ENCODE measurements at places on chromosomes 2 and 18.

DNA sequence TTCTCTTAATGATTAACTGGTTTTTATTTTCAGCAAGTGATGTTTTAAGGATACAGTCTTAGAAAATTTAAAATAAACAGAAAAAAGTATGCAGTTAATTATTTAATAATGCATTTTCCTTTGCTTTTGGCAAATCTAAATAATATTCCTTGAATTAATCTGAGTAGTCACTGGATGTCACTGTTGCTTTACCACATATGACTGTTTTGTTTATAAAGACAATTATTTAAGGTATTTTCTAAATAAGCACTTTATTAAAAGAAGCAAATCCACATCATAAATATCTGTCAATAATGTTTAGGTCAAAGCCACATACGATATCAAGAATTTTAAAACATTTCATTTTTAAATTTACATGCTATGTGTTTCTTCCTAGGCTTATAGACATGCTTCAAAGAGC lies 40.6 kb upstream of the TFPI start:
- DNase-seq, result no peak

DNA sequence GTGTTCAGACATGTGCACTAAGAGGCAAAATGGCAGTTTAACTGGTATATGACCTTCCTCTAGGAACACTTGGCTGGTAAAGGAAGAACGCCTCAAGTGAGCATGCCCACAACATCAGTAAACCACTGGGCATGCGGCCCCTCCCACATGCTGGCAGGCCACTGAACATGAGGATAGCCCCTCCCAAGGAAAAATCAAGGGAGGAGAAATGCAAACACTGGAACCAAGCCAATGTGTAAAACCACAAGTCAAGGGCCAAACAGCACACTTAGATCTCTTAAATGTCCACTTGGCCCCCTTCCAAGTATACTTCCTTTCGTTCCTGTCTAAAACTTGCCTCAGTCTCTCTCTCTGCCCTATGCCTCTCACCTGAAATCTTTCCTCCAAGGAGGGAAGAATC lies 980.8 kb downstream of the TSN start:
- no peak for DNase-seq

GRCh38 chr2:211085056-211085680 lies 528.8 kb downstream of the CPS1 start:
- DNase-seq, result no peak

- no peak for DNase-seq
Measured at GRCh38 chr2:179467111-179467510, 202.5 kb upstream of the SESTD1 start.

DNA sequence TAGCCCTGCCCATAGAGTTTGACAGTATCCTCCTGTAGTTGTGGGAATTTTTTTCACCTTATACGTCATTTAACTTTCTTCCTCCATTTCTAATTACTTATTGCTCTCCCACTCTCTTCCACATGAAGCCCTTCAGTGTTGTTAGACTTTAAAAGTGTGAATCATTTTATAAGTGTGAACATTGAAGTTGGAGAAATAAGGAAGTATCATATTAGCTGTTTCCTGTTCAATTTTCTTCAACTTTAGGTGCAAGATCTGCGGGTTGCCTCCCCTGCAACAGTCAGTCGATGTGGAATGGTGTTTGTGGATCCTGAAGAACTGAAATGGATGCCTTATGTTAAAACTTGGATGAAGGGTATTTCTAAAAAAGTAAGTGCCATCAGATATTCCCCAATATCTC lies 138.1 kb downstream of the DNAH6 start:
- no peak for DNase-seq

- DNase-seq, result peak; percentile 56
Measured at GRCh38 chr18:48949050-48949605, 1.6 kb downstream of the SMAD7 start.

DNA sequence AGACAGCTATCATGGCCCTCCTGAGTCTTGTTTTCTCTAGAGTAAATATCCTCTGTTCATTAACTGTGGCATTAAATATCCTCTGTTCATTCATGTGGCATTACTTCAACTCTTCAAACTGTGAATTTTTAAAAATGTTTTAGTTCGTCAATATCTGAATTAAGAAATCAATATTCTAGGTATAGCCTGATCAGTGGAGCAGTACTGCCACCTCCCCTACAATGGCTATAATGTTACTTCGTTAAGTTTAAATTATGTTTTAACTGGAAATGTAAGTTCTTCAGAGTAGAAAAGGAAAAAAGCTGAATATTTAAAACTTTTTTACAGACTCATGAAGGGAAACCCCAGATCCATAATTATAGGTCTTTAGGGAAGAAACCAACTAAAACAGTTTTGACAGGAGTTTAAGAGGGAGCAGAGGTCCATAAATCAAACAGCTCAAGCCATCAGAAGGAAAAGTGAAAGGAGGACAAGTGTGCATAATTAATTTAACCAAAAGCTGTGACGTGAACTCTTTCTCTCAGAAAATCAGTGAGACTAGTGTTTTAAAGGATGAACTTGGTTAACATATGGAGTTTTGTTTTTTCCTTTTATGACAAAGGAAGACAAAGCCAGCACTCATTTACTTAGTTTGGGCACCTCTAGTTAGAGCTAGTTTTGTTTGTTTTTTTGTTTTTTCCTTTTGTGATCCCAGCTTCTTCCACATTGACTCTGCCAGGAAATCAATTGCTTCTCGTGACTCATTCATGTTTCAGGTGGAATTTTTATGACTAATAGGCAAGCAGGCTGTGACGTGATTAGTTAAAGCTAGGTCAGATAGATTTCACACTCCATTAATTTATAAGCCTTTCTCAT lies 44.9 kb downstream of the RBBP8 start:
- DNase-seq, result no peak

GRCh38 chr2:43080571-43081021 lies 145.8 kb downstream of the ZFP36L2 start:
- peak; percentile 60 for DNase-seq

- DNase-seq, result no peak
Measured at GRCh38 chr18:2536493-2536892, 34.8 kb downstream of the METTL4 start.

- DNase-seq, result no peak
Measured at GRCh38 chr18:55866006-55866405, 278.0 kb upstream of the TCF4 start.

GRCh38 chr18:79523206-79523735 lies 127.5 kb downstream of the NFATC1 start:
- DNase-seq, result no peak

GRCh38 chr2:230871361-230872150 lies 6.8 kb downstream of the ITM2C start:
- no peak for DNase-seq

DNA sequence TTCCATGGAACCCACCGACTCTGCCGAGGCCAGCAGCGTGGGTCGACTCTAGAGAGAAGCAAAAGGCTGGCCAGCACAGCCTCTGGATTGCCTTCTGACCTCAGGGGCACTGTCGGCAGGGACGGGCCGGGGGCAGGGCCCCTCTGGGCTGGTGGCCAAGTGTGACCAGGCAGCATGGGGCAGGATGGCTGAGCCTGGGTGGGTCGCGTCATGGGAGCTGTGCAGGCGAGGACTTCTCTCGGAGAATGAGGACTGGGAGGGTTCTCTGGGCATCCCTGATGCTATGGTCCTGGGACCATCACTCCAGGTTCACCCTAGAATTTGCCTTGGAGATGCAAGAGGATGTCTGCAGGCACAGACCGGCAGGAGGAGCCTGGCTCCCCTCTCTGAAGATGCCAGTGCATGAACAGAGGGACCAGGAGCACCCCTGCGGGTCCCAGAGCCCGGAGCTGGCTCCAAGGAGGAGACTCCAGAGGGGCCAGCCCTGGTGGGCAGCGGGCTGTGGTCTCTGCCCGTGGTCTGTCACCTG lies 289.2 kb downstream of the NDUFA10 start:
- no peak for DNase-seq

GRCh38 chr2:38386377-38386776 lies 9.3 kb upstream of the ATL2 start:
- no peak for DNase-seq

DNA sequence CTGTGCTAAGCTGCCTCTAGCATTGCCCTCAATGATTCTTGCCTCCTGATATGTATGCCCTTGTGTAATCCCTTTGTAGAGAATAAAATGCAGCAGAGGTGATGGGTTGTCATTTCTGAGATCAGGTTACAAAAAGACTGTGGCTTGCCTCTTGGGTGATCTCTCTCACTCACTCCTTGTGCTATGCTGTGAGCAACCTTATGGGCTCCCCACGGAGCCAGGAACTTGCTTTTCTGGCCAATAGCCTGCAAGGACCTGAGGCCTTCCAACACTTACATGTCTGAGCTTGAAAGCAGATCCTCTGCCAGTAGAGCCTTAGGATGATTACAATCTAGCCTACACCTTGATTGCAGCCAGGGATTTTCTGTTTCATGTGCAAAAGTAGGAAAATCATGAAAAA lies 123.1 kb upstream of the XIRP2 start:
- no peak for DNase-seq

- no peak for DNase-seq
Measured at GRCh38 chr18:49788327-49788898, 24.9 kb downstream of the ACAA2 start.

DNA sequence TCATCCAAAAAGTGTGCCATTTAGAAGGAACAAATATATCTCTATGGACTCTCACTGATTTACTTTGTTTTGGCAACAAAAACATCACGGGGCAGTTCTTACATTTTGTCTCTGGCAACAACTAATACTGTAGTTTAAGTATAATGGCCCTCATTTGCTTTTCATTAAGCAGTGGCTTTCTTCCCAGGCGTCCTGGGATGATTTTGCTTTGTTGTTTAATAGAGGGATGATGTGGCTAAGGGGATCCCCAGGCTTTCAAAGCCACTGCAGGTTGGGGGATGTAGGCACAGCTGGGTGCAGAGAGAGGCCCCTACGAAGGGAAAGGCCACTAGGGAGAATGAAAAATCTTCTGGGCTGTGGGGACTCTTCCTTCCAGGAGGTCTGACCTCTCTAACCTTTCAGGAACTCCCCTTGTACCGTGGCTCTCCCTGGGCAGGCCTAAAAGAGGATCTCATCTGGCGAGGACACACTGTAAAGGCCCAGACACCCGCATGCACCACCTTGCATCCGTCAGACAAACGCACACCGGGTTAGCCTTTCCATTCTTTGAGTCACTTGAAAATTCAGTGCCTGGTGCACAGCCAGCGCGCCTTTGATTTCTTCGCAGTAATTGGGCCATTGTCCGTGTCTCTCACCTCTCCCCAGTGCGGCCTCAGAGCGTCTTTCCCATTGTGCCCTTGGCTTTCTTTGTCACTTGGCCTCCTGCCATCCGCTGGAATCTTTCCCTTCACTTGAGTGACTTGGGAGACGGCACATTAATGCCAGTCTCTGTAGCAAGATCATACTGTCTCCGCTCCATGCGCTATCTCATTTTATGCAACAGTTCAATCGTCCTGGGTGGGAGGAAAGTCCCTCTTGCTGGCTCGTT lies 40.3 kb upstream of the AFF3 start:
- DNase-seq, result no peak

DNA sequence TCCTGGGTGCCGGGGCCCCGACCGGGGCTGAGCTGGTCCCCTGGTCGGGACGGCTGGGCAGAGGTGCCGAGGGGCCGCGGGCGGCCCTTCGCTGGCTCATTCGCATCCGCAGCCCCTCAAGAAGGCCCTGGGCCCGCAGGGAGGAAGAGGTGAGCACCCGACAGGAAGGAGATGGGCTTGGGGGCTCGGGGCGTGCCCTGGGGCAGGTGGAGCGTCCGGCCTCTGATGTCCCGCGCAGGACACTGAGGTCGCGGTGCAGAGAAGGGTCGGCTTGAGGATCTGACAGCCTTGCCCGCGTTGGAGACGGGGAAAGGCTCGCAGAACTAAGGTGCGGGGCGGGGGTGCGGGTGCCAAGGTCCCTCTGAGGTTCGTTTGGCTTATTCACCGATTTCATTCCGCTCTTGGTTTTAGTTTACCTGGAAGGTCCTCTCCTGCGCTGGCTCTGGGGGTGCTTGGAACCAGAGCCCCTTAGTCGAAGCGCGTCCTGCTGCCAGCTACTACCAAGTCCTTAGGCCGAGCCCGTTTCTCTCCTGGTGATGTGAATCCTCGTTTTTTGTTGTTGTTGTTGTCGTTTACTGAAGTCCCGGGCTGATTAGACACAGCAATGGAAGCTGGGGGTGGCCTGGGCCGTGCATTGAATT lies 18.9 kb upstream of the CD8A start:
- no peak for DNase-seq

DNA sequence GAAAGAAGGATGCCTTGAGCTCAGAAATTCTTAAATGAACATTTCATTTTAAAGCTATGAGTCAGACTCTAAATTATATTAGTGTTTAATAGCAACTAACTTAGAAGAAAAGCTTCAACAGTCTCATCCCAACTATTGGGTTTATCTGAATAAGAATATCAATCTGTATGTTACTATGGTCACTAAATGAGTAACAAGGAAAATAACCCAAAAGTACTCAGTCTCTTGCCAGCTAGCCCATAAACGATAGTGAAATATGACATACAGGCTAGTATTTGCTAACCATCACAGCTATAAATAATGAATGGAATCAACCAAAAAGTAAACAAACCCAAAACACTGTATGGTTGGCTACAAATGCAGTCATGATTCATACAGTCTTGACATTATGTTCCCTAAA lies 174.9 kb downstream of the RAB3GAP1 start:
- DNase-seq, result no peak

- no peak for DNase-seq
Measured at GRCh38 chr2:132943829-132944228, 273.8 kb upstream of the LYPD1 start.

DNA sequence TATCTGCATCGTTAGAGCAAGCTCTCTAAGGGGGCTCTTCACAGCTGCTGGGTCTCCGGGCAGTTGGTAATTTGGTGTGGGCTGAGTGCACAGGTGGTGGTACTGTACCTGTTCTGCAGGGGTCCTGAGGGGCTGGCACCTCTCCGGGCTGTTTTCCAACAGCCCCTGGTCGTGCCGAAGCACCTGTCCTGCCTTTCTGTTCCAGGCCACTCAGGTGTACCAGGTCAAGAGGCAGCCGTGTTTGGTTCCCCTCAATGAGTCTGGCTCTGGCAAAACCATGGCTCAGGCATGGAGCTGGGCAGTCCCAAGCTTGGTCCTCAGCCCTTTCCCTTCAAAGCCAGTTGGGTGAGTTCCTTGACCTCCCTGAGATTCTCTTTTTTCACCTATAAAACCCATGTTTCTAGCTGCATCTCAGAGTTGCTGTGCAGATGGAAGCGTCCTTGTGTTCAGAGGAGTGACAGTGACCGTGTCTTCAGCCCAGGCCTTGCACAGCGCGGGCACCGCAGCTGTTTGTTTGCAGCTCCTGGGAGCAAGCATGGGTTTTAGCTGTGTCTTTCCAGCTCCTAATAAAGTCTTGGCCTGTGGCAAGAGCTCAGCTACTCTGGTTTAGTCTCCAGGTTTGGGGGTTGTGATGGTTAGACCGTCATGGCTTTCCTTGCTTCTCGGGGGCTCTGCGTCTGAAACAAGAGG lies 110.9 kb downstream of the GLI2 start:
- peak; percentile 22 for DNase-seq

GRCh38 chr2:150783896-150784295 lies 296.4 kb upstream of the RND3 start:
- DNase-seq, result no peak

GRCh38 chr2:171149986-171150693 lies 10.6 kb downstream of the TLK1 start:
- DNase-seq, result no peak

DNA sequence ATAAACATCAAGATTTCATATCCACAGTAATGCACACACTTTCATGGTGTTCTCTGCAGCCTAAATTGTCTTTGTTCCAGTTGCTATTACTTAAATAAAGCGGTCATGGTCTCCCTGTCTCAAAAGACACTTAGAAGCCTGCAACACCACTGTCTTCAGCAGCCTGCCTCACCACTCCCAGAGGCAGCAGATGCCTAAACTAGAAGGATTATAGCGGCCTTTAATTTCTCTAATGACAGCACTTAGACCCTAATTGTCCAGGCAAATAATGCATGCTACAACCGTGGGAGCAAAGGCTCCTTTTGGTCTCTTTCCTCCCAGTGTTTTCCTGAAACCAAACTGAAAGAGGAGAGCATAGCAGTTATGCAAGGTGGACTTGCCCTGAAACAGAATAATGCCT lies 248.8 kb upstream of the SLC39A10 start:
- DNase-seq, result no peak

Measured in left hindlimb (tissue), 1 donor.